Smooth muscle cell of the brain vasculature (primary cell): ENCODE measurements at places on chromosomes 5 and 9.

DNA sequence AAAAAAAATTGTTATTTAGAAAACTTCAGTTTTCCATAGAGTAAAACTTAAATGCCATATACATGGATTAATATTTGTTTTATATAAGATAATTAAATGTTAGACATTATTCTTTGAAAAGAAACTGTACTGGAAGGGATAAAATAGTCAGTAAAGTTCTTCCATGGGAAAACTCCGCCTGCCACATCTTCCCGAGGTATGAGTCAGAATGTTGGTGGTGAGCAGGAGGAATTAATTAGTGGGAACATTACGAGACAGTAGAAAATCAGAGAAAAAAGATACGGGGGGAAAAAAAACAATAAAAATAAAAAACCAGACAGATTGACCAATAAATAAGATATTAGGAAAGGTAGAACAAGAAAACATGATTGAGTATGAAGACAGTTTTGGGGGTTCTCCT is 930.3 kb upstream of the C9orf72 start:
- no peak for DNase-seq

GRCh38 chr5:175842951-175843793 is 28.2 kb upstream of the CPLX2 start:
- peak; percentile 21 for DNase-seq

DNA sequence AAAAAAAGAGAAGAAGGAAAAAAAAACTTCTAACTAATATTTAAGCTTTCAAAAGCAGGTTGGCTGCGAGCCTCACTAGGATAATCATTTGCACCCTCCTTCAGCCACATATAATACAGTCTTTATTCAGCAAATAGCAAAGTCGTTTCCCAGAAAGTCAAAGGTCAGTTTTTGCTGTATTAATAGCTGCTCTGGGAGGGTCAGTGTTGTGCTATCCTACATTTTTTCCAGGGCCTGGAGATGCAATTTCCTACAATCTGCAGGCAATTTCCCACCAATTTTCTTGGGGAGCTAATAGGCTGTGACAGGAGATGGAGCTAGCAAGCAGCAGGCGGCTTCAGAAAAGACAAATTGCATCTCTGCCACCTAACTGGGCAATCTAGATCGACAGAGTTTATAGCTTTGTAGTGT is 136.8 kb downstream of the TLE1 start:
- DNase-seq = no peak

- DNase-seq = no peak
Measured at GRCh38 chr9:109923471-109923760, 143.4 kb downstream of the PALM2AKAP2 start.

DNA sequence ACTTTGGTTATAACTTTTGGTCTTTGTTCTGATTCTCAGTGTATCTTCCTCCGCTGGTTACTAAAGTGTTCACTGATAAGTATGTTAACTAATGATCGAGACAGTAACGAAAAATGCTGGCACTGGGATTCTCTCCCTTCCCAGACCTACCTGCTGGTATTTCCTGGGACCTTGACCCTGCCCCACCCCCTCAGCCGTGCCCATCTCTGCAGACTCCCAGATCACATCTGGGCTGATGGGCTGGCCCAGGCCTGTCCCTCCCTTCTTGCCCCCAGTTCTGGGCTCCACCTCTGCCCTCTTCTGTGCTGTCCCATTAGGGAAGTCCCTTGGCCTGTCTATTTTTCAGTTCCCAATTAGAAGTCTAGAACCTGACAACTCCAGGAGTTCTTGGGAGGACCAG is 46.9 kb downstream of the NEURL1B start:
- DNase-seq = no peak

DNA sequence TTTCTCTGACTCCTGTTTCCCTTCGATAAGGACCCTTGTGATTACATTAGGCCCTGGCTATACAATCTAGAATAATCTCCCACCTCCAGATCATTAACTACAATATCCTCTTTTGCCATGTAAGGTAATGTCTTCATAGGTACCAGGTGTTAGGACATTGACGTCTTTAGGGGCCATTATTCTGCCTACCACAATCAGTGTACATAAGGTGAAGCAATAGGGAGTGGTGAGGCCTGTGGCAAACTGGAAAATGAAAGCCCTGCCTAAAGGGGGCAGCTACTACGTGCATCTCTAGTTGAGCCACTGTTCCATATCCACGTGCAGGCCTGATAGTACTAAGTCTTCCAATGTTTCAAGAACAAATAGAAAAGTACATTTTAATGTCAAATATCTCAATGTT is 4.8 kb upstream of the ALDH1B1 start:
- no peak for DNase-seq
